ENCODE measurements at places on chromosomes 5 and 9. TPM values are rescaled to one million over a fixed set of nuclear protein-coding genes. Genes with fewer than 3 reads are reported as not detected.
A peak's percentile ranks its signal among the peaks of the same experiment; 100 is the strongest.

GRCh38 chr9:78565481-78565880, 268.6 kb downstream of the PSAT1 start:
- no peaks in the 10 kb centered on the region for H3K27me3 ChIP-seq
- no peak overlapping the region for H3K27ac ChIP-seq
- no peak for DNase-seq
- no peaks in the 10 kb centered on the region for H3K36me3 ChIP-seq
- no peaks in the 10 kb centered on the region for H3K4me1 ChIP-seq

DNA sequence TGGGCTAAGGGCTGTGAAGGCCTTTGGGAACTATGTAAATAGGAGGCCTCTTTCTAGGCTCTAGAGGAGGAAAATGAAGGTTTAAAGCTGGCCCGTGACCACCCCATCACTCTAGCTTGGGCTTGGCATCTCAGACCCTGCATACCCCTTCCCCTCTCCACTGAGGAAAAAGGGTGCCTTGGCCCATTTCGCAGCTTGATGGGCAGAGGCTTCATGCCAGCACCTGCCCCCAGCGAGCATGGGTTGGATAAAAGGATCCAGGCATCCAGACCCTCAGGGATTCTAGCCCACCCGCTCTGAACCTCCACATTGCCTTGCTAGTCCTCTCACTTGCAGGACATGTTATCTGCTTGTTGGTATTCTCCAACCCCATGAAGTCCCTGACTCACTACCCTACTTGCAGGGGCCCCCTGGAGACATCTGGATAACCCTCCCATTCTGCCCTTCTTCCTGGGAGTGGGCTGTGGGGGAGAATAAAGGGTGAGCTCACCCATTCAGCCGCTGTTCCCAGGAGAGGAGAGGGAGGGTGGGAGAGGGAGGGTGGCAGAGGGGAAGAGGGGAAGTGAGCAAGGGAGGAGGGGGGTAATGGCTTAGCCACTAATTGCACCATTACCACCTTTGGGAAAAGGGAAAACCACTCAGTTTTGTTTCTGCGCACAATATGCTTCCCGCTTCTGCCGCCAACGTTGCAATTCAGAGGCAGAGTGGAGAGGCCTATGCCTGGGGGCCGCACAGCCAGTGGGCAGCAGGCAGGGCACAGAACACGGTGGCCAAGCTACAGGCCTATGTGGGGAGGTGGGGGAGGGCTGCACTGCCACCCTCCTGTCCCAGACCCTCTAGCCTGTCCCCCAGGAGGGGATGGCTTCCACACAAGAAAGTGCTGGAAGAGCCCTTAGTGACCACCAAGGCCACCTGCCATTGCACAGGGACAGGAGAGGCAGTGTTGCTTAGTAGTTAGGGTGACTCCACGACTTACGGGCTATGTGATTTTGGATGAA, 2.1 kb upstream of the CAMK2A start:
- no peaks in the 10 kb centered on the region for H3K27me3 ChIP-seq
- no peaks in the 10 kb centered on the region for H3K4me1 ChIP-seq
- H3K36me3 ChIP-seq = no peaks in the 10 kb centered on the region
- H3K27ac ChIP-seq = no peak overlapping the region
- no peak overlapping the region for H3K4me3 ChIP-seq

Gene RFX3
- 22.6 TPM for total RNA-seq

- H3K4me3 ChIP-seq = no peak overlapping the region
- no peaks in the 10 kb centered on the region for H3K27me3 ChIP-seq
- no peak for DNase-seq
- no peaks in the 10 kb centered on the region for H3K36me3 ChIP-seq
These were observed 27.0 kb downstream of the TTLL11 start for GRCh38 chr9:122065923-122066629.

DNA sequence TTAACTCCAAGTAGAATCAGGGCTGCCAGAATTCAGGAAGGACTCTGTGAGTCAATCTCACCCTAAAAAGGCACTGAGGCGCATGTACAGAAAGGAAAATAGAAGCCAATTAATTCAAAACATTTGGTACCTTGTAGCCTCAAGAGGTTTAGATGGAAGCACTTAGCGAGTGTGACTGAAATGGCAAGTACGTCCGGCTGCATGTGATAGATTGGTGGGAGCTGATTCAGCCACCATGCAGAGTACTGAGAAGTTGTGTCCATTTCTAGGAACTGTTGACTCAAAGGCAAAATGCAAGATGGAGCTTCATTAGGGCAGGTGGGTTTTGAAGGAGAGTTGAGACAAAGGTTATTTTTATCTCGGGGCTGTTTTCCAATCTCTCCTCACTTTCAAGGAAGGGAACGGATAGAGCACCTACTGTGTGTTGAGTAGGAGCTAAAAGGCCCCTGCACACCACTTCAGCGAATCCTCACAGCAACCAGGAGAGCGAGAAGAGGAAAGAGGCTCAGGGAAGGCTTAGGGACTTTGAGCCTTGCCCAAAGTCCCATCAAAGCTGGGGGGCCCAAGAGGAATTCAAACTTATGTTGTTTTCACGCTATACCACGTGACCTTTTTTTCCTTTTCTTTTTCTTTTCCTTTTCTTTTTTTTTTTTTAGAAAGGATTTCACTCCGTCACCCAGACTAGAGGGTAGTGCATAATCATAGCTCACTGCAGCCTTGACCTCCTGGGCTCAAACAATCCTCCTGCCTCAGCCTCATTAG, 34.6 kb upstream of the CPEB4 start:
- no peaks in the 10 kb centered on the region for H3K36me3 ChIP-seq
- no peaks in the 10 kb centered on the region for H3K4me1 ChIP-seq
- no peak overlapping the region for H3K4me3 ChIP-seq
- no peak for DNase-seq
- H3K27ac ChIP-seq = no peak overlapping the region

DNA sequence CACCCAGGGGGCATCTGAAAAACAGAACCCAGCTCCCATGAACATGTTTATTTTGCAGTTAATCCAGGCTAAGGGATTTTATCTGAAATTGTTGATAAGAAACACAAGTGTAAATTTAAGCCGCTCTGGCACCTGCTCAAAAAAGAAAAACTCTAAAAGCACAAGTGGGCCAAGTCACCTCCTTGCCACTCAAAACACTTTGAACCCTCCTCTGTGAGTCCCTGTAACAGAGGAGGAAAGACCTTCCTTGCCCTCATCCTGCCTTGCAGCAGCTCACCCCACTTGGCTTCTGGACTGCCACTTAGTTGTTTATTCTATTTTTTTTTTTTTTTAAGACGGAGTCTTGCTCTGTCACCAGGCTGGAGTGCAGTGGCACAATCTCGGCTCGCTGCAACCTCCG, 39.5 kb downstream of the FAM78A start:
- no peak for DNase-seq
- H3K36me3 ChIP-seq = peaks cover 10% of the 10 kb centered on the region
- H3K4me3 ChIP-seq = no peak overlapping the region
- peaks cover 19% of the 10 kb centered on the region for H3K4me1 ChIP-seq

Gene ITGA2
- 7.2 TPM for total RNA-seq

Gene NR6A1
- total RNA-seq = 237 TPM

GRCh38 chr5:161530700-161531099, 15.8 kb downstream of the GABRB2 start:
- H3K27me3 ChIP-seq = no peaks in the 10 kb centered on the region
- no peak overlapping the region for H3K4me3 ChIP-seq

- H3K36me3 ChIP-seq = no peaks in the 10 kb centered on the region
- no peak overlapping the region for H3K27ac ChIP-seq
- H3K4me1 ChIP-seq = peaks cover 5% of the 10 kb centered on the region
- no peaks in the 10 kb centered on the region for H3K27me3 ChIP-seq
- H3K4me3 ChIP-seq = no peak overlapping the region
These were observed 14.8 kb downstream of the FAM219A start for GRCh38 chr9:34443533-34443932.

DNA sequence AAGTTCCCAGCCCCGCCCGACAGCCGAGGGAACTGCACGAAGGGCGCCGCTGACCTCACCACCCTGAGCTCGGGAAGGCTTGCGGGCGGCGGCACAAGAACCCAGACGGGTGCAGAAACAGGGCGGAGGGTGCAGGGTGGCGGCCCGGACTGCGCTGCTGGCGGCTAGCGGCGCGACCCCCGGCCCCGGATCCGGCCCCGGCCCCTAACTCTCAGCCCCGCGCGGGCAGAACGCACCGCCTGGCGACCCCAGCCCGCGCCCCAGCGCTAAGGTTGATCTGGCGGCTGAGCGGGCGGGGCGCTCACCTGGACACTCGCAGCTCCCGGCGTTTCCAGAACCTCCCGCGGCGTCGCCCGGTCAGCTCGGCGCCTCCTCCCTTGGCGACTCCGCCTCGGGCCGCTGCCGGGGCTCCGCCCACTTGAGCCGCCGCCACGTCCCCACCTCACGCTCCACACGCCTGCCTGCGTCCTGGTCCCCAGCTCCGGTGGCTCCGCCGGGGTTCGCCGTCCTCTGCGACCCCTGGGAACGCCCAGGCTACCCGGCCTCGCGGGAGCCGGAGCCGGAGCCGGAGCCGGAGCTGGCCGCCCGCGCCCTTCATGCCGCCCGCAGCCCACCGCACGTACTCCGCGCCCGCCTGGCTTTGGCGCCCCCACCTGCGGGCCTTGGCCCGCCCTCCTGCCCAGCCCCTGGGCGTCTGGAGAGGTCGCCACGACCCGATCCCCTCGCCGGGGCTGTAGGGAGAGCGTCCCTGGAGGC, at the start of gene P4HA2:
TSS of gene P4HA2 (minus strand) at position 369 of the 756 bp plus-strand sequence. CDS start 9,227 bp downstream, outside the sequence.
- DNase-seq = peak; percentile 46
- peaks cover 19% of the 10 kb centered on the region for H3K27me3 ChIP-seq
- peaks cover 4% of the 10 kb centered on the region for H3K4me1 ChIP-seq
- H3K36me3 ChIP-seq = no peaks in the 10 kb centered on the region
- H3K27ac ChIP-seq = no peak within 1 kb of the TSS

Gene ACTBL2
- total RNA-seq = not detected

Measured in H1 (cell line).